HL-60 (cell line): ENCODE measurements at places on chromosomes 11 and 22.

DNA sequence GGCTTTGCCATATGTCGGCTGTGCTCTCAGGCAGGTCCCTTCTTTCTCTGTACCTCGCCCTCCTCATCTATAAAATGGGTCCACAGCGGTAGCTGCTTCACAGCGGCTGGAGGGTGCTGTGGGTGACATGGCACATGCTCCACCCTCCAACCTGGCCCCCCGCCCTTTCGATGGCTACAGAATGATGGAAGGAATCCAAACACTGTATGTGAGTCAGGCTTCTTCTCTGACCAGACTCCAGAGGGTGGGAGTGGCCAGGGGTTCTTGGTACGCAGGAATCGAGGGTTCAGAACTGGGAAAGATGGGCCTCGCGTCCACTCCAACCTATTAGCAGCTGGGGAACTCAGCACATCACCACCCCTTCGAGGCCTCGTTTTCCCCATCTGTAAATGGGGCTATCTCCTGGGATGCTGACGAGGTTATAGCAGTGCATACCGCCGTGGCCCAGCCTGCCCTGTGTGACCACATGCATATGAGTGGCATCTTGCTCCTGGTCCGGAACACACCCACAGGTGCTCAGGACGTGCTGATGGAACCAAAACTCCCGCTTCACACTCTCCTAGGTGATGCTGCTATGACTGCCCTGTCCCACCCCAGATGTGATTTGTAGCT lies 26.4 kb downstream of the MN1 start:
- no peak for DNase-seq

- no peak for DNase-seq
Observed at GRCh38 chr22:37753746-37754145, 54.0 kb upstream of the GCAT start.

- DNase-seq = no peak
Observed at GRCh38 chr22:43996981-43997265, 27.2 kb upstream of the PARVB start.

DNA sequence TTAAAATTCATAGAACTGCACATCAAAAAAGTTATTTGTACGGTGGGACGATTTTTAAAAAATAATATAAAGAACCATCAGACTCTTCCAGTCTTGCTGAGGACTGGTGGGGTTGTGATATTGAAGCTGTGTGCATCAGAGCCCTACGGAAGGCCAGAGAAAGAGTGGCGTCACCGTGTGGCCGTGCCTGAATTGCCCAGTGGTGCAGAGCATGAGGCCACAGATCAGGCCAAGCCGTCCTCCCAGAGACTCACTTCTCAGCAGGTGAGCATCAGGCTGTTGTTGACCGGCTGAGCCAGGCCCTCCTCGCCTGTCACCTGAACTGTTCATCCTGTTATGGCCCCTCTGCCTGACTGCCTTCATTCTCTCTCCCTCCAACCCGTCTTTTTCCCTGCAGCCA lies 1013.9 kb downstream of the TBC1D22A start:
- DNase-seq = no peak

GRCh38 chr11:38345286-38345685 lies 1747.2 kb upstream of the RAG2 start:
- DNase-seq = no peak

DNA sequence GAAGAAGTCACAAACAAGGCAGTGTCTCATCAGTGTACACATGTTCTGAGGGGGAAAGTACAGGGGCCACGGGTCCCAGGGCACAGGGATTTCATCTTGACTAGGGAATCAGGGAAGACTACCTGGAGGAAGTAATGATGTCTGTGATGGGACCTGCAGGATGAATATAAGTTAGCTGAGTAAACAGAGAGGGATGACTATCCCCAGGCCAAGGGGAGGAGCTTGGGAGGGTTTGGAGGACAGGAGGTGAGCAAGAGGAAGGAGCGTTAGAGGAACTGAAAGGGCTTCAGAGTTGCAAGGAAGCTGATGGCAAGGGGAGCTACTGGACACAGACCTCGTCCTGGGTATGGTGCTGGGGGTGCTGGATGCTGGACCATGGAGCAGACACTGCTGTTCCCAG lies 56.4 kb downstream of the TRAF6 start:
- peak; percentile 48 for DNase-seq

- no peak for DNase-seq
Observed at GRCh38 chr11:125939081-125939521, 6.7 kb upstream of the VSIG10L2 start.

- no peak for DNase-seq
Observed at GRCh38 chr22:16608931-16609330, 16.3 kb upstream of the CCT8L2 start.

GRCh38 chr11:36398231-36398953 lies 102.3 kb downstream of the PRR5L start:
- no peak for DNase-seq

DNA sequence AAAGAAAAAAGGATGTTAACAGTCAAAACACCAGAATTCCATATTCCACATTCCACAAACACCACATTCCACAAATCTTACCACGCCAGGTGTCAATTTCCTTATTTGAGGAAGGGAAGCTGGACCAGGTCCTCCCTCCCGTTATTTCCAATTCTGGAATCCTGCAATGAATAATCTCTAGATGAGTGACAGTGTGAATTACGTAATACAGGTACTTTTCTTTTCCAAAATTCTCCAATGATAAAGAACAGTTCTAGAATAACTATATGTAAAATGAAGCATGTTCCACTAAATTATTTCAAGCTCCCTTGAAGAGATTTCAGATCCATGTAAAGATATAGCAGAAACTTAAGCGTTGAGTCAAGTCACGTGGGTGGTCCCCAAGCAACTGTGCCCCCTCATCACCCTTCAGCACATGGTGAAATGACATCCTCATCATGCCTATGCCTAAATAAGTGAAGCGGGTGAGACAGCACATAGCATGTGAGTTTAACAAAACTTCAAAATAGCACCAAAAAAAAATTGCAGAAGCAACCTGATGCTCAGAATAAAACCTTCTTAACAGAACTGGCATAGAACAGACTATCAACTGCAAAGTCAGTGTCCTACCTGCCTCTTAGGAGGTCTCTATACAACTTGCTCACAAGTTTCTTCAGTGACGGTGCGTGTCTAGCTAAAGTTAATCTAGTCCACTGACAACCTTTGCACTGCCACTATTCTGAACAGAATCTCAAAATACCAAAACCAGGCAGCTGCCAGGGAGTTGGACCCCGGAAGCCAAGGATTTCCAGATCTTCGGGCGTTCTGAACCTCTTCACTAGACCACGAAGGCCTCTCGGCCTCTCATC lies 876 bp downstream of the NFRKB start:
- peak; percentile 13 for DNase-seq

DNA sequence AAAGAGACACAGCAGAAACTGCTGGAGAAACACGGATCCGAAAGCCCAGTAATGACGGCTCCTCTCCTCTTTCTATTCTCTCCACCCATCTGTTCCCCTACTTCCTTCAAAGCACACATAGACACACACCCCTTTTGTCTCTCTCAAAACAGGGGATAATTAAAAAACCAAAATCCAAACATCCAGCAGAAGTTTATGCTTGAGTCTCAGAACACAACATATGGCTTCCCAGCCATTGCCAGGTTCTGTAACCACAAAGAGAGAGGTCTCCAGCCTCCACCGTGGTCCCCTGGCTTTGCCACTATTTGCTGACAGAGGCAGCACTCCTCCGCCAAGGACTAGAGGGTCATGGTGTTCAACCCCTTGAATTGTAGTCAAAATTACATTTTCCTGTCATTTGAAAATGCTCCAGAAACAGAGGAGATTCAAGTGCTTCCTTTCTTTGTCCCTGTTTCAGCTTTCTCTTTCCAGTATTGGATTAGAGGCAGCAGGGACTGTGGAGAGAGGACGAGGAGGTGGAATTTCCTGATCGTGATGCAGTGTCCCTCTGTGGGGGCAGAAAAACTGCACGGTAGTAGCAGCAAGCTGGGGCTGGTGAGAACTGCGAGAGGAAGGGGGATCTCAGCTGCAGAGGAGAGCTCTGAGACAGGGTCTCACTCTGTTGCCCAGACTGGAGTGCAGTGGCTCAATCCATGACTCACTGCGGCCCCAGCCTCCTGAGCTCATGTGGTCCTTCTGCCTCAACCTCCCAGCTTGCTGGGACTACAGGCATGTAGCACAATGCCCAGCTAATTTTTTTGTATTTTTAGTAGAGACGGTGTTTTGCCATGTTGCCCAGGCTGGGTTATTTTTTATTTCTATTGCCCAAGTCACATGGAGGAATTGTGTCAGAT lies 60.3 kb downstream of the UBASH3B start:
- no peak for DNase-seq

DNA sequence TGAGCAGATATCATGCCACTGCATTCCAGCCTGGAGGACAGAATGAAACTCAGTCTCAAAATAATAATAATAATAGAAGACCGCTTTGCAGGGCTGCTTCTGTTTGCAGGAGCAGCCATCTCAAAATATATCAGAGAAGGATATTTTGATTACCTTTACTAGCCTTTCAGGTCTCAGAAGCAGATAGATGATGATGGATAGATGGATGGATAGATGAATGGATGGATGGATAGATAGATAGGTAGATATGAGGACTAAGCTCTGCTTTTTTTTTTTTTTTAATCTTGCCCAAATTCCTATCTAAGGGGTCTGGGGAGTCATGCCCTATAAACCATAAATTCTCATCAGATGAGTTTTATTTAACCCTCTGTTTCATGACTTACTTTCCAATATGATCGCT lies 18.5 kb downstream of the APOBEC3H start:
- DNase-seq = no peak
